Uterine smooth muscle cell (primary cell): ENCODE measurements at places on chromosomes 6 and 20. TPM values are rescaled to one million over a fixed set of nuclear protein-coding genes. Genes with fewer than 3 reads are reported as not detected.

The SMIM28 gene
- total RNA-seq: not detected in 2 replicates

The SSR1 gene
- 90.4 and 148 TPM in 2 replicates for total RNA-seq

The PHACTR3 gene
- 0.12 TPM in 1 of 2 replicates, not detected in the other for total RNA-seq

The CDSN gene
- not detected in 2 replicates for total RNA-seq

The FOXC1 gene
- total RNA-seq: 1.5 and 1.6 TPM in 2 replicates

The SMPDL3A gene
- total RNA-seq: 11.7 and 38.1 TPM in 2 replicates

The AKAP7 gene
- total RNA-seq: 3.2 and 5.6 TPM in 2 replicates

The PRR18 gene
- total RNA-seq: 0.12 TPM in 1 of 2 replicates, not detected in the other

The MTHFD1L gene
- total RNA-seq: 47.3 and 60.0 TPM in 2 replicates

The MICB gene
- total RNA-seq: 11.6 and 21.9 TPM in 2 replicates

The EDN1 gene
- total RNA-seq: 0.75 and 1.3 TPM in 2 replicates

The MARCKS gene
- total RNA-seq: 130 and 144 TPM in 2 replicates

The C6orf15 gene
- not detected in 2 replicates for total RNA-seq

The ARMC12 gene
- 0.22 and 0.25 TPM in 2 replicates for total RNA-seq

The ZNF391 gene
- 1.7 and 3.0 TPM in 2 replicates for total RNA-seq

The TUBB1 gene
- total RNA-seq: not detected in 2 replicates

The BFSP1 gene
- 1.5 and 3.1 TPM in 2 replicates for total RNA-seq

The ILRUN gene
- 50.9 and 60.2 TPM in 2 replicates for total RNA-seq

The CST7 gene
- 0.37 TPM in 1 of 2 replicates, not detected in the other for total RNA-seq
